HuH-7 (cell line): ENCODE measurements at places on chromosomes 6 and 20.

GRCh38 chr20:63323357-63323981 lies 30.5 kb downstream of the COL20A1 start:
- peak; percentile 65 for DNase-seq

DNA sequence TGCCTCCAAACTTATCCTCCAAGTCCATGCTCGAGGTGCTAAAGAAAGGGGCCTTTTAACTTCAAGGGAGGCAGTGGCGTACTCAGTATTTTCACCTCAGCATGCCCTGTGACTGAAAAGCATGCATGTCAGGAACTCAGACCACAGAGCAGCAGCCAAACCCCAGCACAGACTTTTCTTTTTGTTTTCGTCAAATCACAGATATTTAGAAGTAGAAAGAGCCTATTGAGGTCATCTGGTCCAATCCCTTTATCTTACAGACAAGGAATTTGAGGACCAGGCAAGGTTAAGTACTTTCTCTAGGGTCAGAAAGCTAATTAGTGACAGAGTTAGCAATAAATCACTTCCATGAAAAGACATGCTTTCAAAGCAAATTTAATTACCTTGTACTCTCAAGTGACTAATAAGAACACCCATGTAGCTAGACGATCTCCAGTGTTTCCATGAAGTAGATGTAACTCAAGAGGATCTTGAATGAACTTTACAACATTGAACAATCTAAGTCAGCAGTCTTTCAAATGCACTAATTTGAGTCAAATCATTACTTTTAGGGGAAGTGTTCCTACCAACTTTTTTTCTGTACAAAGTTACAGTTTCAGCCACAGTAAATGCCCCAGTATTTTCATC lies 35.9 kb downstream of the MOXD1 start:
- no peak for DNase-seq

- no peak for DNase-seq
Observed at GRCh38 chr6:89581689-89582088, 56.9 kb downstream of the LYRM2 start.

DNA sequence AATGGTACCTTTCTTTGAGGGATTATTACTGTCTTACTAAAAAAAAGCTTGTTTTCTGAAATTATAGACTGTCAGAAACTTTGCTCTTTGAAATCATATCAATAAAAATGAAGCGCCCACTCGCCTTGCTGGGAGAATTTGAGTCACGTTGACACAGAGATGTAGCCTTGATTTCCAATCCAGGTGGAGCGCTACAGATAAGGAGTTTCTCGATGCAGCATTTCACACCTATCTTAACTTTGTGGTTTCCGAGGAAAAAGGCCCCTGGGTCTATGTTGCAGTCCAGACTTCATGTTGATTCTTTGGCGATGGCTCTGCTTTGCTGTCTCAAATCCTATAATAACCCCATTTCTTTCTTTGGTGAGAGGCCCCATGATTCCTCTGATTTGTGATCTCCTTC lies 158.1 kb upstream of the ARG1 start:
- no peak for DNase-seq

- DNase-seq = no peak
Observed at GRCh38 chr6:125193208-125193607, 39.6 kb downstream of the TPD52L1 start.

- DNase-seq = no peak
Observed at GRCh38 chr20:34452281-34452982, 63.8 kb upstream of the DYNLRB1 start.

- no peak for DNase-seq
Observed at GRCh38 chr6:16729183-16729691, 32.0 kb downstream of the ATXN1 start.

DNA sequence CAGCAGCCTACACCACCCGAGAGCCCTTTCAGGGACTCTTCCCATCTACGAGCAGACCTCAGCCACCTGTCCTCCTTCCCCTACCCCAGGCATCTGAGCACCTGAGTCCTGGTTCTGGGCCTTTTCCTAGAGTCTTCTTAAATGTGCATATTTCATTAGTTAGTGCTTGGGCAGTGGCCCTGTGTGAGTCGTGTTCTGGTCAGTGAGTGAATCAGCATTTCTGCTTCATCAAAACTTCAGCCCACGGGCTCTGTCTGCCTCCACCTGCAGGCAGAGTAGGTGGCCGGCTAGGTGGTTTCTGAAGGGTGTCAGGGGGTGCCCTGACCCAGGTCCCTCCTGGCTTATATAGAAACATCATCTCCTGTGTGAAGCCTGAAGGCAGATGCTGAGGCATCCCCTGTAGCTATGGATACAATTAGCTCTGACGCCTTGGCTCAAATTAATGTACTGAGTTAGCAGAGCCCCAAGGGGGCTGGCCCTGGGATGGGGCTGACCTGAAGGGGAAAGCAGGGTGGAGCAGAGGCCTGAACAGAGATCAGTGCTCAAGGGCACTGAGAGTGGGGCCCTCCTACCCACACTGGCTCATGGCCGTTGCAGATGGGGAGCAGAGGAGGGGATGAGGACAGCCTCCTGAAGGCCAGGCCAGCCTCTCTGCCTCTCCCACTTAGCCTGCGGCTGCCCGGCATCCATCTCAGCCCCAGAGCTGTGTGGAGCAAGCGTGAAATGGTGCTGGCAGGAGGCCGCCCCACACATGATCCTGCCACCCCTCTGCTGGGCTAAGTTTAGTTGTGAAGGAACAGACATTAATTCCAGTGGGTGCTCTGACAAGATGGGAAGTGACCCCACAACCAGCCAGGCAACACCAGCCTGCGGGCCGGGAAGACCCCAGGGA lies 13.6 kb downstream of the IP6K3 start:
- DNase-seq = no peak

GRCh38 chr6:132132924-132133639 lies 181.9 kb upstream of the CCN2 start:
- no peak for DNase-seq

DNA sequence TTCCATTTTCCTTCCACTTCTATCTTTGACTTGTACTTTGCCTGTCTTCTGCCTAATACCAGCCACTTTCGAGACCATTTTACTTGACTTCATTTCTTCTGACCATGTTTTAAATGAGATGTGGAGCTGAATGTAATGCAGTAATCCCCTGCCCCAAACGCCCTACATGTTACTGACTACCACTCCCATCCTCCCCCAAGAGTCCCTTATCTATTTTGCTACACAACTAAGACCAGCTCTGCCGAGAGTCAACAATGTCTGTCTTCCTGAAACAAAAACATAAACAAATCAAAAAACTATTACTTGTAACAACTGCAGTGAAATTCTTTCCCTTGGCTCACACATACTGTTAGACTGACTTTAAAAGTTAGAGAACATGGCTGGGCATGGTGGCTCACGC lies 27.1 kb upstream of the KIAA1586 start:
- DNase-seq = no peak

- DNase-seq = no peak
Observed at GRCh38 chr6:35168461-35168861, 27.3 kb upstream of the TCP11 start.

DNA sequence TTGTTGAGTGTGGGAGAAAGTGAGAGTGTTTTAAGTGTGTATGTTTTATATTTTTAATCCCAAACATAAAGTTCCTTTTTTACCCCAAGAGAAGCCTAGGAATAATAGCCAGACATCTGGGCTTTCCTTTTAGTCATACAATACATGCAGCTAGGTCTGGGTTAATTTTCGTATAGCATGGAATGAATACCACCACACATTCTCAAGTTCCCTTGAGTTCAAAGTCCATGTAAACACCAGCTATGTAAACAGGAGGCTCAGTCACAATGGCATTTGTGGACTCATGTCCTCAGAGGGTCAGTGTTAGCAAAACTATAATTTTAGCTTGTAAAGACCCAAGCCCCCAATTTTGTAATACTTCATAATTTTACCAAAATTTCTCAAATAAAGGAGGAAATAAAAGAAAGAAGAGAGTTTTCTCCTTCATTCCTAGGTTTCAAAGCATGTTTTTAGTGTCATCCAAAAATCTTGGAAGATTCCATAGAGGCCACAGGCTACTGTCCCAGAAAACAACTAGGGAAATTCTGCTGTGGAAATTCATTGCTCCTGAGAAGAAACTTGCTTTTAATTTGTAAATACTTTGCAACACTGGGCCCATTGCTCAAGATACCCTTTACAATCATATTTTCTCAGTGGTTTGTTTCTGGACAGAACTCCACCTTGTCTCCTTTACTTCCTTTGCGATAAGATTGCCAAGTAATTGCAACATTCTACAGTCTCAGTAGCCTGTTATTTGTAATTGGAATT lies 671.2 kb downstream of the COL12A1 start:
- DNase-seq = peak; percentile 61

DNA sequence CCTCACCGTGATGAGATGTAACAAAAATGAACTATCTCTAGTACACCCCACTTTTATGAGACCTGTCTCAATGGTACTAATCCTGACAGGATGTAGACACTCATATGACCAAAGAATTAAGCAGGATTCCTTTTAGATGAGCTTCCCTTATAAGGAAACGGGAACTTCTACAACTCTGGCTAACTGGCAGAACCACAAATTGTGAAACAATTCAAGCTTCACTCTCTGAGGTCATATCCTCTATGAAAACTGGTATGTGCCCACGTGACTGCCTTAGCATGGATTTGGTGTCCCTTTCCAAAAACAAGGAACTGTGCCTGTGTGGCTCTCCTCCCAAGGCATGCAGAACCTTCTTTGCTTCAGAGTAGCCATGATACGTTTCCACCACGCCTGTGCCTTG lies 14.1 kb upstream of the CPNE5 start:
- DNase-seq = no peak

GRCh38 chr6:124470803-124471202 lies 491.4 kb upstream of the RNF217 start:
- DNase-seq = no peak

DNA sequence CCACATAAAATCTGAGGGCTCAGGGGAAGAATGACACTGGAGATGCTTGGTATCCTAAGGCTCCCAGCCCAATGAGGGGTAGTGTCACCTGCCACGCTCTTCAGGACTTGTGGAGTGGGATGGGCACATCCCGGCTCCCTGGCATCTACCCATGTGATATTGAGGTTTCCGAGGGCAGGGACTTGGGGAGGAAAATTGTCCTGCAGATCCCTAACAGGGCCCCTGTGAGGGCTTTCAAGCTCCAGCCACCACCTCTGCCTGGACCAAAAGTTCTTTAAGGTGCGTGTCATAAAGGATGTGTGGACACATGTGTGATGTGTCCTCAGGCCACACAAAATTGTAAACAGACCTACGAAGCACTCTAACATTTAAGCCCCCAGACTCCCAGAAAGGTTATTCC lies 2.5 kb downstream of the SCML4 start:
- no peak for DNase-seq

DNA sequence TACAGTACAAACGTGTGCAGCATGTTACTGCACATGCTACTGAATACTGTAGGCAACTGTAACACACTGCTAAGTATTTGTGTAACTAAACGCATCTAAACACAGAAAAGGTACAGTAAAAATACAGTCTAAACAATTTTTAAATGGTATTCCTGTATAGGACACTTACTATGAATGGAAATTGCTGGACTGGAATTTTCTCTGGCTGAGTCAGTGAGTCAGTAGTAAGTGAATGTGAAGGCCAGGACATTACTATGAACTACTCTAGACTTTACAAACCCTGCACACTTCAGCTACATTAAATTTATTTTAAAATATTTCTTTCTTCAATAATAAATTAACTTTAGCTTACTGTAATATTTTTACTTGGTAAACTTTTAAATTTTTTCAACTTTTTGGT lies 225.0 kb upstream of the TENT5A start:
- no peak for DNase-seq

DNA sequence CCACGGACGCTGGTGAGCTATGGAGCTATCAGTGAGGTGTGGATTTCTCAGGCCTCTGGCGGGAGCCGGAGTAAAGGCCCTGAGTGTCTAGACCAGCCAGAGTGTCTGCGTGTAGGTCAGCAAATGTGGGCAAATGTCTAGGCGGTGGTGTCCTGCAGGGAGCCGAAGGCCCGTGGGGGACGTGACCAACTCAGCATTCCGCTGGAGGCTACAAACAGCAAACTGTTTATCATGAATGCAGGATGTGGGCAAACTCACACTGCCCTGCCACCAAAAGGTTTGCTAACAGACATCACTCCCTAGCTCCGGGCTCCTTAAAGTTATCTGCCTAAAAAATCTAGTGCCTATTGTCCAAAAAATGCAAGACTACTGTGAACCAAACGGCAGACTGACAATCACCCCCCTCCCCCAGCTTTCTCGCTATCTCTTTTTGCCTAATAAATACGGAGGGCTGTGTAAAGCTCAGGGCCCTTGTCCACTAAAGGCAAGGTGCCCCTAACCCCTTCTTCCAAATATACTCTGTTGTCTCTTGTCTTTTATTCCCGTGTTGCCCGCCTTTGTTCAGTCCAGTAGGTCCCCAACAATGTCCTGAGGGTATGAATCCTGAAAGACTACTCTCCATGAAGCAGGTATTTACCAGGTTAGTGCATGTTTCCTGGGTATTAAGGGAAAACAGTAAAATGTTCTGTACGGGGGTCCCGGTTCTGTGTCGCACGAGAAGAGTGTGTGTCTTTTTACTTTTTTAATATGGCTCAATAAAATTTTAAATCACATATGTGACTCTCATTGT lies 29.0 kb upstream of the AFDN start:
- no peak for DNase-seq

GRCh38 chr6:34904990-34905613 lies 16.0 kb downstream of the ANKS1A start:
- DNase-seq = no peak

GRCh38 chr6:130900913-130901312 lies 73.7 kb downstream of the SMLR1 start:
- no peak for DNase-seq

- no peak for DNase-seq
Observed at GRCh38 chr6:36598326-36598725, 4.2 kb downstream of the SRSF3 start.

DNA sequence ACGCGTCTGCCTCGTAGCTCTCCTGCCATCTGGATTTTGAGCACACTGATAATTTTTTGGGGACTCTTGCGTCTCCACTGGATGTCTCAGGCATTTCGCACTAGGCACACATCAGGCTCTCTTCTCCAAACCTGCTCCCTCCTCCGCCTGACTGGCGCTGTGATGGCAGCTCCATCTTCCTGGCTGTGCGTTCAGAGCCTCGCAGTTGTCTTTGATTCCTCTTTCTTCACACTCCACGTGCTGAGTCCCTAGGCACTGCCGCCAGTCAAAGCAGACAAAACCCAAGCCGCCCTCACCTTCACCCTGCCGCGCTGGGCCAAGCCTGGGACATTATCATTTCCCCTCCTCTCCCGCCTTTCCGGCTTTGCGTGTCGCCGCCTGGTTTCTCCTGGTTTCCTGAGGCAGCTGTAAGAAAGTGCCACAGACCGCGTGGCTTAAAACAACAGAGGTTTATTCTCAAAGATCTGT lies 778 bp downstream of the PSMG4 start:
- DNase-seq = peak; percentile 32

- no peak for DNase-seq
Observed at GRCh38 chr6:158488065-158488464, 71.8 kb upstream of the TMEM181 start.
